Left ventricle myocardium inferior (tissue), 1 donor: ENCODE measurements at places on chromosomes 1 and 21.

DNA sequence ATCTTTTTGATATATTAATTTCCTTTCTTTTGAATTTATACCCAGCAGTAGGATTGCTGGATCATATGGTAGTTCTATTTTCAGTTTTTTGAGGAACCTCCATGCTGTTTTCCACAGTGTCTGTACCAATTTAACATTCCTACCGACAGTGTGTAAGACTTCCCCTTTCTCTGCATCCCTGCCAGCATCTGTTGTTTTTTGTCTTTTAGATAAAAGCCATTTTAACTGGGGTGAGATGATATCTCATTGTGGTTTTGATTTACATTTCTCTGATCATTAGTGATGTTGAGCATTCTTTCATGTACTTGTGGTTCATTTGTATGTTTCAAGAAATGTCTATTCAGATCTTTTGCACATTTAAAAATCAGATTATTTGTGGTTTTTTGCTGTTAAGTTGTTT, 62.4 kb upstream of the STUM start:
- no peak for DNase-seq

GRCh38 chr1:87137342-87137739, 191.3 kb upstream of the LMO4 start:
- no peak for DNase-seq

DNA sequence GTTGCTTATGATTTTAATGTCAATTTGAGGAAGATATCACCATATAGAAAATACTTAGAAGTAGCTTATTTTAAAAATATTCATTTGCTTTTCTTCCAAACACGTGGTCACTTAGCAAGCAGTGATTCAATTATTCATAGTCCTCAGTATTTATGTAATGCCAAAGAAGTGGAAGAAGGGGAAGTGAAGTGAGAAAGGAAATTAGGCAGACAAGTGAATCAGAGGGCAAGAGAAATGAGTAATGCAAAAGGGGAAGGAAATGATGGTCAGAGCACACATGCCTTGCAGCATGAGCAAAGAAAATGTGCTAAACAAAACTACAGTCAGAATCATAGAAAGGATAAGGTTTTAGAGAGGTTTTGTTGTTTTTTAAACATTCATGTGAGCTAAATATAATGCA, 31.8 kb downstream of the SDCCAG8 start:
- no peak for DNase-seq

DNA sequence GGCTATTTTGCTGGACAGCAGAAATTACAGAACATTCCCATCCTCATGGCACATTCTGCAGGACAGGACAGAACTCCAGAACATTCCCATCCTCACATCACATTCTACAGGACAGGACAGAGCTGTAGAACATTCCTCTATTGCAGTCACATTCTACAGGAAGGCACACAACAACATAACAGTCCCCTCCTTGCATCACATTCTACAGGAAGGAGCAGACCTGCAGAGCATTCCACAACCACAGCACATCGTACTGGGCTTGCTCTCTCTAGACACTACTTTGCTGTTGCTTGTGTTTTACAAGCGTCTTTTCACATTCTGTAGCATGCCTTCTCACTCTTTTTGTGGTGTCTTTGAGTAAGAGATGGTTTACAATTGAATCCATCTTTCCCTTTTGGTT, 26.8 kb upstream of the ABCB10 start:
- DNase-seq: no peak

DNA sequence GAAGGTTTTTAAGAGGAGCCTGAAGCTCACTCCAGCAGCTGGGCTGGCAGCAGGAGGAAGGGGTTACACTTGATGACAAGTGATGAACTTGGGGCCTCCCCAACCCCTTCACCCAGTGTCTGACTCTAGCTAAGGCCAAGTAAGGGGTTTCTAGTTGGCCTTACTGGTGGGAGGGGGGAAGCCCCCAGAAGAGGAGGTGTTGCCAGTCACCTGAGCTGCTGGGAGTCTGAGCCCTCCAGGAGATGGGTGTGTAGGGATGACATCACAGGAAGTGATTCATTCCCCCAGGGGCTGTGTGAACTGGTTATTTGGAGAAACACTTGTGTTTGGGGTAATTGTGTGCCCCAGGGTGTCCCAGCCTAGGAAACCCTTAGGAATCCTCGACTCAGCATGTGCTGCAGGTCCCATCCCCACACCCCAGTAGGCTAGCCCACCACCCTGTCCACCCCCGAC, 3.1 kb downstream of the PADI1 start:
- DNase-seq: no peak

DNA sequence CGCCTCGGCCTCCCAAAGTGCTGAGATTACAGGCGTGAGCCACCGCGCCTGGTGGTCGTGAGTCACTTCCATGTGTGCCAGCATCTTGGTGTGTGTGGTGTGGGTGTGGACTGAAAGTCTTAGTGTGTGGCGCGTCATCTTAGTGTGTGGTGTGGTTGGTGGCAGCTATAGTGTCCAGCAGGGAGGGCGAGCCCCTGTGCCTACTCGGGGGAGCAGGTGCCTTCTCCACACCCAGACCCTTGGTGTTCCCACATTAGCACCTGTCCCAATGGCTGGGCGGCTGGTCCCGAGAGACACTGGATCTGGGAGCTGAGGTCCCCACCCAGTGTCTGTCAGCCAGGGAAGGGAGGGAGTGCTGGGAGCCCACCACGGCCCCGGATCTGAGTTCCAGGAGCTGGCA, 2.8 kb downstream of the SCNN1D start:
- DNase-seq: no peak

GRCh38 chr1:168734271-168734670, 5.3 kb upstream of the DPT start:
- DNase-seq: peak; percentile 48

GRCh38 chr1:112716133-112716720, 1.1 kb upstream of the PPM1J start:
- DNase-seq: peak; percentile 81

- no peak for DNase-seq
These were observed 291.0 kb downstream of the ADGRL2 start for GRCh38 chr1:82091729-82092128.

- DNase-seq: no peak
These were observed 5.8 kb upstream of the SLC44A5 start for GRCh38 chr1:75616436-75617433.

DNA sequence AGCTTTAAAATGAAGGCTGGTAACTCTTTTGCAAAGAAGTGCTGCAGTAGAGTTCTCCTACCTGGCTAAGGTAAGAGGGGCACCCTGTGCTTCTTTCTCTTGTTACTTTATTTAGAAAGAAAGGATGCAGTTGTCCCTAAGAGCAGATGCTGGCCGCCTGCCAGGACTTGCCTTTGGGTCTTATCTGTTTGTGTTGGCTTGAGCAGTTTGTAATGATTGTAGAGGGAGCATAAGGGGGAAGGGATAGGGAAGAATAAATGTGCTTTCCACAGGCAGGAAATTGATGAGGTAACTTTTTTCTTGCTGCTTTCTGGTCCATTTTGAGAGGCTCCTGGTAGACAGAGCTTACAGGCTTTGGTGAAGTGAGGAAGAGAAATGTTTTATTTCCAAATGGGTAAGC, 229.6 kb downstream of the HHAT start:
- peak; percentile 64 for DNase-seq

DNA sequence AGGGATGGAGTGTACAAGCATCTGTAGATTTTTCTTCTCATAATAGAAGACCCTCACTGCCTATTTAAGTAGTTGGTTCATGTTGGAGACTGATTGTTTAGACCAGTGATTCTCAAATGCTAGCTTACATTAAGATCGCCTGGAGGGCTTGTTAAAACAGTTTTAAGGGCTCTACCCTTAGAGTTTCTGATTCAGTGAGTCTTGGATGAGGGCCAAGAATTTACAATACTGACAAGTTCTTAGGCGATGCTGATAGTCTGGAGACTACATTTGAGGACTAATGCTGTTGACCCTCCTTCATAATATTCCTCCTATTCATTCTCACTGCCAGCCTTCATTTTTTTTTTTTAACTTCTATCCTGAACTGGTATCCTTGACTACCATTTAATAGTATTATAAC, 15.2 kb upstream of the AGO3 start:
- no peak for DNase-seq

- DNase-seq: no peak
These were observed 462.1 kb upstream of the C1orf87 start for GRCh38 chr1:60535713-60536112.

DNA sequence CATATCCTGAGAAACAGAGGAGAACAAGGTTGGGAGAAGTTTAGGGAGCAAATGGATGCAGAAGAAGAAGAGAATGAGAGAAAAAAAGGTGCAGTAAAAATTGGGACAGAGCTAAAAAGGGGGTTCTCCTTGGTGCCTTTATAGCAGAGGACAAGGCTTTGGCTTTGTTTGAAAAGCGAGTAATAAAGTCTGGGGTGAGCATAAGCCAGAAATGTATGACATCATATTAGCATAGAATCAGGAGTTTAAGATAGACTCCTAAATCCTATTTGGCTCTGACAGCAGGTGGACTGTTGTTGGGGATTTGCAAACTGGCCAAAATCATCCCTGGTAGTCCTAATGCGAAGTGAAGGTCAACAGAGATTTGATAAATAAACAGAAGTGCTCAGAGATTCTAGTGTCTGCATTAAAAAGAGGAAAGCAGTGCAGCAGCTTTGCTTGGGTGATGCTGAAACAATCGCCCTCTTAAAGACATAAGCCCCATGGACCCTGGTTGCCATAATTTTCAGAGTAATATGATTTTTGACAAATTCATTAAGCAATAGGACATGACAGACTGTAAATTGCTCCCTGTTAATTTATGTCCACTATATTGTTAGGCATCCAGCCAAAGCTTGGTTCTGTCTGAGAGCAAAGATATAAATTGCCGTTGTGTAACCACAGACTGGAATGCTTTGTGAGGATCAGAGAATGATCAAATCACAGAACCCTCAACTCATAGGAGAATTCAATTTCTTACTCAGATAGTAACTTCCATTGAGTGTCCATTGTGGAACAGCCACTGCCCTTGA, 385.0 kb upstream of the NFIA start:
- DNase-seq: no peak

DNA sequence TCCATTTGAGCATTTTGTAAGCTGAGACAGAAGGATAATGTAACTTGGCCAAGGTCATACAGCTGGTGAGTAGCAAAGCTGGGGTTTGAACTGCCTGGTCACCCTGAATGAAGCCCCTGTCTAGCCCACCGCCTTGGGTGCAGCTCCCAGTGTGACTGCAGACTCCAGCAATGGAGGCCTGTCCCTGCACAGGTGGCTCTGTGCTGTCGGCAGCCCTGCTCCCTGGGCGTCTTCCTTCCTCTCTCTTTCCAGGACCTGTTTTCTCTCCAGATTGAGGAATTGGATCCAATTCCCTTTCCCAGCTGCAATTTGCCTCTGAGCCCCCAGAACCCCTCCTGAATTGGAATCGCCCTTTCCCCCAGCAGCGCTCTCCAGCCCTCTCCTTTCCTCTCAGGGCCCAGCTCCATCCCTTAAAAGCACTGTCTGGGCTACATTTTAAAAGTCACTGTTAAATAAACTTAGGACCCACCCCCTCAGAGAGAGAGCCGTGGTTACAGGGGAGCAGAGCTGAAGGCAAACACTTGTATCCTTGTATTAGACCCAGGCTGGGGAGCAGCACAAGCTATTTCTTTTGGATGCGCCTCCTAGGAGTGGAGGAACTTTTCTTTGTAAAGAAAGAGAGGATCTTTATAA, 161.4 kb upstream of the LMO4 start:
- no peak for DNase-seq

DNA sequence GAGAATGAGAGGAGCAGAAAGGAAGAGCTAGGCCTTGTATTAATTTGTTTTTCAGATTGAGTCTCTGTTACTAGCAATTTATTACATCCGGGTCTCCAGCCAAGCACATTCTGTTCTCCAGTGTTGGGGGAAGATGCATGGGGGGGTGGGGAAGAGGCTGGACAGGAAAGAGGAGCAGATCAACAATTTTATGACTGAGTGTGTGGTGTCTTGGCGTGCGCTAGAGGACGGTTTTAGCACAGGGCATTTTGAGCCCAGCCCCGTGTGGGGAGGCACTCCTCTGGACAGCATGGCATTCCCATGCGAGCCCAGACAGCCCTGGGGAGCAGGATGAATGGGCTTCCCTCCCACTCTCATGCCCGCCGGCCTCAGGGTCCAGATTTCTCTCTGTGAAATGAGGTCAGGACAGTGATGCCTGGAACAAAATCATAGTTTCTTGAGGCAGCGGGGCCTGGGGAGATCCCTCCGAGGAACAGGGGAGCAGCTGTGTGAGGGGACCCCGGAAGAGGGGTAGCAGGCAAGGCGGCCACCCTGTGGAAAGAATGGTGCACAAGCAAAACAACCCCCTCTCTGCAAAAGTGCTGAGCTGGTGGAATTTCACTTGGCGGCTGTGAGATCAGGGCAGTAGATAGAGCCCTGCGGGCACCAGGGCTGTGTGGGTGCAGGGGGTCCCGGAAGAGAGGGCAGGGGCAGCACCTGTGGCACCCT, 16.3 kb downstream of the SOX13 start:
- no peak for DNase-seq

GRCh38 chr1:31222176-31222575, 17.5 kb downstream of the NKAIN1 start:
- DNase-seq: no peak

GRCh38 chr1:4460651-4461050, 193.8 kb upstream of the AJAP1 start:
- no peak for DNase-seq

DNA sequence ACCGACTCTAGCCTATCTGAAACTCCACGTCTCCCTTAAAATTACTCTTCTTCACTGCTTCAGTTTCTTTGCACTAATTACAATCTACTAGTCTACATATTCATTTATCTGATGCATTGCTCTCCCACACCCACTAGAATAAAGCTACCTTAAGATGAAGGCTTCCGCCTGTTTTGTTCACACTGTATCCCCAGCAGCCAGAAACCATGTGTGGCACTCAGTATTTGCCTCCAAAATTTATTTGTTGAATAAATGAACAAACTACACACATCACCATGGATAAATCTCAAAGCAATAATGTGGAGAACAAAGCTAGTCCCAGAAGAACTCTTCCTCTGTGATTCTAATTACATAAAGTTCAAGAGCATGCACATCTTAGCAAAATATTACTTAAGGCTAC, 95.7 kb downstream of the DSCAM start:
- DNase-seq: no peak

- DNase-seq: no peak
These were observed 7.3 kb upstream of the TBX15 start for GRCh38 chr1:118995312-118996016.

DNA sequence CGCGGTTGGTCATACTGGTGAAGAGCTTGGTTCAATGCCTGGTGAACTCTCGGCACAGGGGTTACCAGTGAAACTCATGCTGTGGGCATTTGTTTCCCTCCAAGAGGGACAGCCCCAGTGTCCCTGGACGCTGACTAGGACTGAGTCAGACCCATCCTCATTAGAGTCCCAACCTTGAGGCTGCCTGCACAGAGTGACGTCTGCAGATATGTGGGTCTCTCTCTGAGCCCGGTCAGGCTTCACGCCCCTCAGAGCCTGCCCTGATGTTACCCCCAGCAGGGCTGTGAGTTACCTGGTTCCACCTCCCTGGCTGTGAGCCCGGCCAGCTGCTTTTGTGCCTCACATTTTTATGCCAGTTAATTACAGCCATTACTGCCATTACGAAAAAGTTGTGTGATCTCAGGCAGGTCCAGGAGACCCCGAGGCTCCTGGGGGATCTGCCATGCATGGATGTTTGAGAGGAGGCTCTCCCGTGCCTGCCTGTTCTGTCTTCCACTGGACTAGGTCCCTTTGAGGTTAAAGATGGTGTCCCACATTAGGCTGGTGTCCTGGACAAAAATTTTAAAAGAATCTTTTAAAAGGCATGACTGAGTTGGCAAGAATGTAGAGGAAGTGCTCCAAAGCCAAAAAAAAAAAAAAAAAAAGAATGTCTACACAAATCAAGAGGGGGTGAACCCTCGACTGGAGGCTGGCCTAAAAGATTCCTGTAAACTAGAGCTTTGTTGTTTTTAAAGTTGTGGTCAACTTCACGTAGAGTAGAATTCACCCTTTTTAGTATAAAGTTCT, 36.6 kb upstream of the PADI1 start:
- DNase-seq: no peak

- DNase-seq: no peak
These were observed 50.6 kb upstream of the SLC35A3 start for GRCh38 chr1:99919220-99919619.
